ENCODE measurements at places on chromosomes 1 and 21.
A peak's percentile ranks its signal among the peaks of the same experiment; 100 is the strongest.

- DNase-seq, result no peak
These were observed 74.2 kb downstream of the SPATA46 start for GRCh38 chr1:162302306-162303003.

DNA sequence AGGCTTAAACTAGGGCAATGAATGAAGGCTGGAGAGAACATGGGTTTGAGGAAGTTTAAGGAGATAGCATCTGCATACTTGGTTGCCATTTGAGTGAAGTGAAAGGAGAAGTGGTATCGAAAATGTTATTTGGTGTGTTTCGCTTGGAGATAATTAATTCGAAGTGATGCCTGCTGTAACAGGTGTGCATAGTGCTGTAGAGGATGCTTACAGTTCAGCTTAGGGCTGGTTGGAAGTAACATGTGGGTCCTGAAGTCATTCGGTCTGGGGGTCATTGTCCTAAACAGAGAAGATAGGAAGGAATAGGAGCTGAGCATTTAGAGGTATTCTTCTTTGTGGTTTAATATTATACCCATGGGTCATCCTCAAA is 301 bp upstream of the NUDT17 start:
- peak; percentile 76 for DNase-seq

- DNase-seq, result no peak
These were observed 29.6 kb downstream of the MATN1 start for GRCh38 chr1:30693822-30694221.

DNA sequence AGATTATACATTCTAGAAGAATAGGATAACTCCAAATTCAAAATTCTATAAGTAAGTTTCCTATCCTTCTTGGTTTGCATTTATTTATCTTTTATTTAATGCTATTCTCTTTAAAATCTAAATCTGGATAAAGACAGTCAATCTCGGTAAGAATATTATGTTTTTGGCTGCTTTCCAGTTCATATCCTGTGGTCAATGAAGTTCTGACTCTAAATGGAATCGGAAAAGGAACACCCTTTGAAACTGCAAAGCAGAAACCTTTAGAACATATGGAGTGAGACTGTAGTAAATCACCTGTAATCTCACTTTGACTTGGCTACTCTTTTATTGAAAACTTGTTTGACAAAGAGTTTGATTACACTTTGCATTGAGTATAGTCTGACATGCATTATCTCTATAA is 85.2 kb downstream of the KIFAP3 start:
- no peak for DNase-seq

DNA sequence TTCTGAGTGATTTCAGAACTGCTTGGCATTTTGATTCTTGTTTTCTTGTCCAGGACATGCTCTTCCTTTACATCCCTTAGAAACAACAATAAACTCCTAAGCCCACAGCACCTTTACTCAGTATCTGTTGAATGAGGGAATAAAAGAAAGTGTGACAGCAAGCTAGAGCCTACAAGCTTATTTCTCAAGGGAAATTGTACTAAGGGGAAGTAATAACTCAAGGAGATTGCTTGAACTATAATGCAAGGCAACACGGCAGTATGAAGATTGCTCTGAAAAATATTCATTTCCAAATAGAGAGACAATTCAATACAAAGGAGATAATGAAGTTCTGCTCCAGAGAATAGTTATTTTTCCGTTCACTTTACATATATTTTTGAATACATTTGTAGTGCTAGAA is 6.5 kb downstream of the OR6P1 start:
- DNase-seq, result no peak

GRCh38 chr1:56512724-56513494 is 66.5 kb downstream of the PLPP3 start:
- DNase-seq, result no peak

GRCh38 chr1:46621930-46622329 is 5.3 kb upstream of the MOB3C start:
- no peak for DNase-seq

- no peak for DNase-seq
These were observed 21.1 kb downstream of the RNF223 start for GRCh38 chr1:1053022-1053421.

- DNase-seq, result no peak
These were observed 743 bp downstream of the GPR52 start for GRCh38 chr1:174448531-174448883.

- no peak for DNase-seq
These were observed 1.7 kb upstream of the MAN1A2 start for GRCh38 chr1:117365350-117366176.

GRCh38 chr1:40634901-40635655 is 30.4 kb downstream of the RIMS3 start:
- no peak for DNase-seq

DNA sequence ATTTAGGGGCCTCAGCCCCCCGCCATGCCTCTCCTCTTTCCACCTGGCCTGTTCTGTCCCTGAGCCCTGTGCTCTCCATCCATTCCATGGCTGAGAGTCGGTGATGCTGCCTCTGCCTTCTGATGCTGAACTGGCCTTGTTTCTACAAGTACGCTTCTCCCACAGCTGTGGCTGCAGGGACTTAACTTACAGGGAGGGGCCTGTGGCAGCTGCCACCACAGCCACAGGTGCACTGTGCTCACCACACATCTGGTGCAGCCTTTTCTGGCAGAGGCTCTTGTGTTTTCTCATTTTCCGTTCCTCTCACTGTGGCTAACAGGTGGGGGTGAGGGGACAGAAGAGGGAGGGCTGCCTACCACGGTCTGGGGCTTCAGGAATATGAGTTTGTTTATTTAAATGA is 4.2 kb downstream of the FMO1 start:
- DNase-seq, result peak; percentile 35
